Ecto neural progenitor cell (in vitro differentiated cells): ENCODE measurements at places on chromosomes 12 and 14.

GRCh38 chr12:126668538-126668937 is 1598.4 kb upstream of the TMEM132C start:
- no peak for DNase-seq

GRCh38 chr14:39368261-39368959 is 63.8 kb downstream of the FBXO33 start:
- peak; percentile 67 for DNase-seq

DNA sequence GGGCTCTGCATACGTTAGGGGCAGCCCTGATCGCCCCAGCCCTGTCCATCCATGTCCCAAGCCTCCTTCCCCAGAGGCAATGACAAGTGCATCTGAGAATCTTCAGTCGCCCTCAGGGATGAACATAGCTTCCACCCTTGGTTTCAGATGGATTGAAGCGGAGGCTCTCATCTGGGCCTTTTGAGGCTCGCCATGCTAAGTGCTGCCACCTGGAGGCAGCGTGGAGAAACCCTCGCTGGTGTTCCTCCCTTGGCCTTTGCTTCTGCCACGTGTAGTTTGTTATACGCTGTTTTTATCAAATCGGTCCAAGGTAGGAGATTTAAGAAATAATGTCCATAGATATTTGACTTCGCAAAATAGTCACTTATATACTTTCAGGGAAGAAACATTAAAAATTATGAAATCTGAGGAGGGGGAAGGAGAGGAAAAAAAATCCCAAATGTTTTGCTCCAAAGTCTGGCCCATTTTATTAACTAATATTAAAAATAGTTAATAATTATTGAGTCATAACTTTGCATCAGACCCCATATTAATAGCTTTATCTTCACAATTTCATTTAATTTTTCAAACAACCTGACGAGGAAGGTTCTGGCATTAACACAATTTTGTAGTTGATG is 28.8 kb upstream of the LRRC10 start:
- DNase-seq = peak; percentile 78

DNA sequence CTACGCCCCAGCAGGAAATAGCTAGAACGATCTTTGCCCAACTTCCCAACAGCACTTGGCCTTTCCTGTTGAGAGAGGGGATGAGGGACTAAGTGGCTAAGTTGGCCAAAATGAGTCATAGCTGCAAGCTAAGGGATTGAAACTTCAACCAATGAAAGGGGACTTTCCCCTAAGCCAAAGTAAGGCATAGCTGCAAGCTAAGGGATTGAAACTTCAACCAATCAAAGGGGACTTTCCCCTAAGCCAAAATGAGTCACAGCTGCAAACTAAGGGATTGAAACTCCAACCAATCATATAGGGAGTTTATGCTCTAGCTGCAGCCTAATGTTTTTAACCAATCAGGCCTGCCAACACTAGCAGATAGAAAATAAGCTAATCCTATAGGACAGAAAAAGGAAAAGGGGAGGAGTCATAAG is 100.5 kb upstream of the SSTR1 start:
- DNase-seq = no peak

GRCh38 chr14:30223966-30224365 is 296.3 kb upstream of the PRKD1 start:
- no peak for DNase-seq

- DNase-seq = no peak
Measured at GRCh38 chr12:6435961-6436715, 8.6 kb upstream of the CD27 start.

- no peak for DNase-seq
Measured at GRCh38 chr12:128763395-128763794, 60.4 kb downstream of the SLC15A4 start.

DNA sequence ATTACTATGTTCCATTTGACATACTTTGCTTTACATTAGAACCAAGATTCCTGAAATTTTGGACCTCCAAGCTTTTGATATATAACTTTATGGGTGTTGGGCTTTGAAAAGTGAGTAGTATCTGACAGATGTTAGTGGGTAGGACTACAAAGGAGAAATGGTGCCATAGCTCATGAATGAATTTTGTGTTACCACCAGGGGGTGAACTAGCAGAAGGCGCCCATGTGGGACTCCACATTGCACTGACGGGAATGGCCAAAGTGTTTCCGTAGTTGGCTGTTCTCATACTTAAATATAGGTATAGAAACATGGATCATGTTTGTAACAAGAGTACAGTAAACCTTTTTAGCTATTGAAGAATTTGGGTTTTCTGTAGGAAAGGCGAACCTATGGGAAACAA is 337.5 kb downstream of the FLRT2 start:
- no peak for DNase-seq
